ENCODE measurements at places on chromosomes 4 and X.

DNA sequence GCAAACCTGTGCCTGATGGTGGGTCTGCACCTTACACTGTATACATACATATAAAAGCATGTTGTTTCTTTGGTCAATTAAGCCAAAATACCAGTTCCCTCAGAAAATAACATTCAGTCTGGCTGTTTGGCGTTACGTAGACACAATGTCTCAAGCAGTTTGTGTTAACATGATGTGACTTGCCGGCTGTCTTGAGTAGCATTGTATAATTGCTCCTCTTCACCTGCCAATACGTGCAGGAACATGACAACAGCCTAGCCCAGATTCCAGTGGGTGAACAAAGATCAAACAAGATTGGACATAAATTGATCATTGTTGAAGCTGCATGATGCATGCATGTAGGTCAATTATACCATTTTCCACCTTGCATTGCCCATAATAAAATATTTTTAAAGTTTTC is 102.3 kb downstream of the F11 start:
- no peak for DNase-seq

DNA sequence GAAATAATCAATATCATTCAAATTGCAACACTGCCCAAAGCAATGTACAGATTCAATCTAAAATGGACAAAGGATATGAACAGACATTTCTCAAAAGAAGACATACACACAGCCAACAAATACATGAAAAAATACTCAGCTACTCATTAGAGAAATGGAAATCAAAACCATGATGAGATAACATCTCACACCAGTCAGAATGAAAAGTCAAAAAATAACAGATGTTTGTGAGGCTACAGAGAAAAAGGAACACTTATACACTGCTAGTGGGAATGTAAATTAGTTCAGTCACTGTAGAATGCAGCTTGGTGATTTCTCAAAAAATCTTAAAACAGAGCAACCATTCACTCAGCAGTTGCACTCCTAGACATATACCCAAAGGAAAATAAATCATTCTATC is 205.2 kb downstream of the DKK2 start:
- no peak for DNase-seq

DNA sequence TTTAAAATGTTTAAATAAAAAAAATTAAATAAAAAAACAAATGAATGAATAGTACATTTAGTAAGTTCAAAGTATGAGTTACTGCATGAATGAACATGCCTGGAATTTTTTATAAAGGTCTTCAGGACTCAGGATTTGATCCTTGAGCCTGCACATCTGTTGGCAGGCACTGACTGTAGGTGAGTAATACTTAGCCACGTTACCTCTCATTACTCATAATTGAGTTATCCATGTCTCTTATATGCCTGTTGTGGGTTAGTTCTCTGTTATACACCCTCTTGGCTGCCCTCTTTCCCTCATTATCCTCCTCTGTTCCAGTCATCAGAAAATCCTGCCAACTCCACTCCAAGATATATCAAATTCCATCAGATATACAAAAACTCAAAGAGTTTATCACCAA is 276.0 kb downstream of the FBXW7 start:
- no peak for DNase-seq

DNA sequence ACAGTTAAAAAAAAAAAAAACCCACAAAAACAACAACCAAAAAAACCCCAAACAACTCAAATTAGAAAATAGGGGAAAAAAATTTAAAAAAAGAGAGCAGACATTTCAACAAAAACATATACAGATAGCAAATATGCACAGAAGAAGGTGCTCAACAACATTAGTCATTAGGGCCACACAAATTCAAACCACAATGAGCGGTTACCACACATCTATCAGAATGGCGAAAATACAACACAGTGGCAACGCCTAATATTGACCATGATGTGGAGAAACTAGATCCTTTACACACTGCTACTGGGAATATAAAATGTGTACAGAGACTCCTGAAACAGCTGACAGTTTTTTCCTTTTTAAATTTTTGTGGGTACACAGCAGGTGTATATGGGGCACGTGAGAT is 19.4 kb downstream of the LYAR start:
- DNase-seq, result no peak

- DNase-seq, result no peak
Observed at GRCh38 chr4:110532901-110533589, 57.1 kb downstream of the ENPEP start.

DNA sequence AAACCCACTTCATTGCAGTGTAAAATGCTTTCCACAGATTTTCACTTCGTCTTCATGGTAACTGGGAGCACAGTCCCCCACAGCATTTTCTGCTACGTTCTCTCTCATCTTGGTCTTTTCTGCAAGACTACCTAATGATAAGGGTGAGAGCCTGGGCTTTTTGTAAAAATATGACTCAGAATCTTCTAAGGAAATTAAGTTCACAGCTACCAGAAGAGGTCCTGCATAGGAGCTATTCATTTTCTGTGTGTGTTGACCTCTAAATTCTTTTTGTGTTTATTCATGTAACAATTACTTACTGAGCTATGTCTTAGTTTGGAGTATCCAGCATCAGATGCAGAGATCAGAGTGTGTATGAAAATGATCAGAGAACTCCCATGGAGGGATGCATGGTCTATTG is 192.2 kb downstream of the CPEB2 start:
- DNase-seq, result no peak

- no peak for DNase-seq
Observed at GRCh38 chr4:61628727-61629126, 428.6 kb downstream of the ADGRL3 start.

DNA sequence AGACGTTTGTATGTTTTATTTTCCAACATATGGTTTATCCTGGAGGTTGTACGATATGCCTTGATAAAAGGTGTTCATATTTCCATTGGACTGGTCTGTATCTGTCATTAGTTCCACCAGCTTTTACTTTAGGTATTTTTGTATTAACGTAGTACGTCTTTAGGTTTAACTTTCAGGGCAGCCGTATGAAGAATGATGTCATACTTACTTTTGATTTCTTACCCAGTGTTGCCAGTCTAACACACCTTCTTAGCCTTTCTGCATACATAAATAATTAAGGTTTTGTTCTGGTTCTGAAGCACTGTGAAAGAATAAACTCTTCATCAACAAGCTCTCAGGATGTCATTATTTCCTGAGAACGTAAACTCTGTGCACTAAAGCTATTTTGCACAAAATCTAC is 18.9 kb upstream of the NEIL3 start:
- DNase-seq, result no peak

GRCh38 chr4:19579608-19580007 is 672.1 kb upstream of the SLIT2 start:
- DNase-seq, result no peak

DNA sequence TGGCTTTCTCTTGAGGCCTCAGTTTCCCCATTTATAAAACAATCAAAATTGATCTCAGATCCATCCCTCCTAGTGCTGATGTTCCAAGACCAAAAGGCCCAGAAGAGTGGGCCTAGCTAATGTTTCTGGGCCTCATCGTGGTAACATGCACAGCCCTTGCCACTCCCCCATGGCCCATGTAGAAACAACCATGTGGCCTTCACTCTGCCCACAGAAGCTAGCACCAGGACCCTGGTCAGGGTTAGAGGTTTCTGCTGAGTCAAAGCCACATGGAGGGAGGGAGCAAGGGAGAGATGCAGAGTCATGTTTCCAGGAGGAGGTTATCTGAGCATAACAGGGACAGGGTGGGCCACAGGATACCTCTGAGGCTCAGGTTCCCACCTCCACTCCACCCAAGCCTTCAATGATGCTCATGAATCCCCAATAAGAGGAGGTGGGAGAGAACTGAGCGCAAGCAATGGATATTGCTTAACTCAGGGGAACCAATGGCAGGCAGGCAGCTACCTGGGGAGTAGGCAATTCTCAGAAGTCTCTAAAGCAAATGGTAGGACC is 16.9 kb downstream of the OTUD5 start:
- DNase-seq, result no peak

- DNase-seq, result no peak
Observed at GRCh38 chrX:42107495-42108488, 184.4 kb upstream of the CASK start.

- DNase-seq, result peak; percentile 54
Observed at GRCh38 chrX:100409610-100410590, at the start of gene PCDH19. Gene PCDH19, minus strand, starts transcription at chrX:100410273. Its CDS starts 1,676 bp downstream, at chrX:100408597.

DNA sequence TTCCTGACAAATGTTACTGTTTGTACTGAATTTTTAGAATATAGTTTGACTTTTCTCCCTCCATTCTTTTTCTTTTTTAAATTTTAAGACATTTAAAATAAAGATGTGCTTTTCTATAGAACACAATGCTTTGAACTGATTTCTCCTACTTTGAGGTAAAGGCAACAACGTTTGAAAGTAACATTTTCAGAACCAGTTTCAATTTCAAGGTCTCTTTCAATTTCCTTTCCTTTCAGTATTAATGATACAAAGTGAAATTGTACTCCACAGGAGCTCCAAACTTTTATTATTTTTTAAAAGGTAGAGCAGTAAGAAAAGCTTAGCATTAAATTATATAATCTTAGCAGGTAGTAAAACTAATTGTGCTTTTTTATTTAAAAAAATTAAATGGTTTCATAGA is 54.9 kb downstream of the NDST4 start:
- no peak for DNase-seq

GRCh38 chr4:124427095-124427767 is 285.3 kb downstream of the ANKRD50 start:
- DNase-seq, result no peak

DNA sequence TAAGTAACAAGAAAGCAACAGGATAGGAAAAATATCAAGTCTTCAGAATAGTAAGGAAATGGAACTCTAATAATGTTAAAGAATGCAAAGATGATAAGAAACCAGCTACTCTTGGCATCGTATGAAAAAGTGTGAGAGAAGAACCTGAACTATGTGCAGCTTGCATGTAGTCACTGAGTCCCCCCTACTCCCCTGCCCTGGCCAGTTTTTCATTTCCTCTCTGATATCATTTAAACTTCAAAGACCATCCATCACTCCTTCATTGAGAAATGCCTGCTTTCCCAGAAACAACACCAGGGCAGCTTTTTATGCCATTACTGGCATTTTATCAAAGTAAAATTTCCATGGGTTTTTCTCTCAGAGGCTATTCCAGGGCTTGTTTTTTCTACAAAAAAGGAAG is 28.1 kb downstream of the INPP4B start:
- no peak for DNase-seq

GRCh38 chrX:78493180-78493579 is 165.8 kb upstream of the CYSLTR1 start:
- no peak for DNase-seq

GRCh38 chrX:120697053-120697452 is 67.2 kb upstream of the C1GALT1C1 start:
- no peak for DNase-seq

- no peak for DNase-seq
Observed at GRCh38 chr4:61200916-61201526, 895 bp downstream of the ADGRL3 start.

GRCh38 chr4:95232358-95233156 is 316.2 kb downstream of the UNC5C start:
- DNase-seq, result no peak

- no peak for DNase-seq
Observed at GRCh38 chr4:9988933-9989332, 32.4 kb downstream of the SLC2A9 start.

GRCh38 chr4:36533944-36534343 is 252.5 kb downstream of the DTHD1 start:
- DNase-seq, result no peak

DNA sequence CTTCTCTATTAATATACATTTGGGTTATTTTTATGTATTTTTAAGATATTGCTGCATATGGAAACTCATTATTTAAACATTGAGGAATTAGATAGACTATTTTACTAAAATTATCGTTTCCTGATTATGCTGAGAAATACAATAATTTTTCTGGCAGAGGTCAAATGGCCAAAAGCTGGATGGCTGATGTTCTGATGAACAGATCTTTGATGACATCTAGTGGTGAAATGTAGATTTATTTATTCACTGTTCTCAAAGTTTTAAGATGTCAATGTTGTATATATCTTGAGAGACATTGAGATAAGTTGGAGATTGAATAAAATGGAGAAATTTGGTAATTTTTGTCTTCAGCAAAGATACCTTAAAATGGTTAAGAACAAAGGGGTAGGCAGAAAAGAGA is 96.2 kb downstream of the UGT8 start:
- DNase-seq, result no peak

- DNase-seq, result no peak
Observed at GRCh38 chr4:39524161-39524957, 2.9 kb downstream of the UGDH start.

- no peak for DNase-seq
Observed at GRCh38 chr4:127304356-127304755, 328.4 kb upstream of the INTU start.

GRCh38 chrX:54397113-54397512 is 39.3 kb upstream of the WNK3 start:
- DNase-seq, result no peak

GRCh38 chr4:13159041-13159620 is 325.0 kb downstream of the RAB28 start:
- DNase-seq, result no peak

- DNase-seq, result no peak
Observed at GRCh38 chrX:39808471-39808917, 289.3 kb downstream of the BCOR start.

DNA sequence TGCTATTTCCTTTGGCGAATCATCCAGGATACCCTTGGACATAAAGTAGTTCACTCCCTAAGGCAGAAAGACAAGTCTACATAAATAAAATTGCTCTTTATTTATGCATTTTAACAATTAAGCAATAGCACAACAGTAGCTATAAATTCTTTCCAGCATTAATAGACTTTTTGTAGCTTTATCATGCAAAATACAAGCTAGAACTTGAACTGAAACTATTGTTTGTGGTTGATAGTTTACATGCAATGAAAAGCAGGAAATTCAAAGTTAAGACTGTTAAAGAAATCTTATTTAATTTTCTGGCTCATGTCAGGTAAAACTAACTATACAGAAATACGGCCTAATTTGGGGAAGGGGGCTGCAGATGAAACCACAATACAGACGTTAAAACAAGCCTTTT is 42.3 kb downstream of the FBXO8 start:
- DNase-seq, result no peak

GRCh38 chr4:74262522-74262921 is 45.7 kb upstream of the EPGN start:
- DNase-seq, result no peak

- DNase-seq, result no peak
Observed at GRCh38 chrX:21770631-21771321, 12.9 kb upstream of the SMPX start.

Data from psoas muscle (tissue), 8 donors.